Epithelial cell of esophagus (primary cell): ENCODE measurements at places on chromosomes 2 and 18.

DNA sequence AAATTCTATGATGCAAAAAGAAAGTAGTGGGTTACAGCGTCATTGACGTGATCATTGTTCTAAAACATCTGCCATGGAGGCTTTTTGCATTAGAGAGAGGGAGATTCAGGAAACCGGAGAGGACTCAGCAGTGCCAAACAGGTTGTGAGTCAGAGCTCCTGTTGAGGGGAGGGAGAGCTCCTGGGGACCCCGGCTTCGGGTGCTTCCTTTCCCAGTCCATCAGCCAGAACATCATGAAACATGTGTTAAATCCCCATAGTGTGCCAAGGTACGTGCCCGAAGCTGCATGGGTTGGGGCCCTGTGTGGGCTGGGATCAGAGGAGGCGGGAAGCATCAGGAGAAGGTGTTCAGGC is 791 bp upstream of the CYRIA start:
- no peak for DNase-seq

GRCh38 chr18:3454365-3455089 is 4.6 kb downstream of the TGIF1 start:
- peak; percentile 62 for DNase-seq

DNA sequence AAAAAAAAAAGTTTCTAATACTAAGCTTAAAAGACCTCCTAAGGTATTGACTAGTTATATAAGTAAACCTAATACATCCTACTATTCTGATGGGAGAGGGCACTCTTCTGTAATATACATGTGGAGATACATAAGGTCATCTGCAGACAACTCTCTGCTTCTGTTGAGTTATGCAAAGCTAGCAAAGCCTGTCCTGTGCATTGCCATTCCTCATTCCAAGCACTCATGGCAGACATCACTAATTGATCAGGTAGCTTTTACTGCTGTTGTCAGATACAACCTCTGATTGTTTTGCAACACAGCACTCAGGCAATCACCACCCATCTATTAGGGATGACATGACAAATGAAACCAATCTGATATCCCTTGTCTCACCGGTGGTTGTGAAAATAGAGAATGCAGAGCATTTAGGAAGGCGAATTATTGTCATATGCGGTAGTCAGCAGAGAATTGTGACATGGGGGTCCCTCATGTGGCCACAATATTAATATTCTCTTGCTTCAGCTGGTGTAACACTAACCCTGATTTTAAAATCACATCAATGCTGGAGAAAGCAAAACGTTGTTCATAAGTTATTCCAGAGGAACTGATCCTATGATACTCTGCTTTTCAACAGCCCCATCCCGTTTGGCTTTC is 416.5 kb upstream of the GYPC start:
- DNase-seq: no peak

DNA sequence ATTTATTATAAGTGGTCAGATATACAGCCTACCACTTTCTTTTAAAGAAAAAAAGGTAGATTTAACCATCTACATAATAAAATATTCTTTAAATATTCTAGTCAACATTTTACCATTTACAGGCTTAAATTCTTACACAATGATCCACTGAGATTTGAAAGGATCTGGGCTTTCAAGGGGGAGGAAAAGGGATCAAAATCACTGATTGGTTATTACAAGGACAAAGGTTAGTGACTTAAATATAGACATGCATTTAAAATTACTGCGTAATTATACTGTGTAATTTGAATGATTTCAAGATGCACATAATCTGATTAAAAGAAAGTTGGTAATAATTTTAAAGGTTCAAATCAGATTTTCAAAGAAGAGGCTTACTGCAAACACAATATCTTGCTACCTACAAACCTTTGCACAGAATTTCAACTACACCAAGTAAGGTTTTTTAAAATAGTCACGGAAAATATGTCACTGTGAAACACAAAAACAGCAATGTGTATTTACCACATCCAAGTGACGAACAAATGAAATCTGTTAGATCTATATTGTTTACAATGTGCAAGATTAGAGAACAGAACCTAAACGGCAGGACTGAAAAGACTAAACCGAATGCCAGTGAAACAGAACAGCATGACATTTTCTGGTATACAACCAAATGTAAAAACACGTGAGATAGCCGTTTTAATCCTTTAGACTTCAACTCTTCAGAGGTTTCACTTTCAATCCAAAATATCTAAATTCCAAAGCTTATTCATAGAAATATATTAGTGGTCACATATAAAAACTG is 40.8 kb downstream of the RTN4 start:
- DNase-seq: no peak

DNA sequence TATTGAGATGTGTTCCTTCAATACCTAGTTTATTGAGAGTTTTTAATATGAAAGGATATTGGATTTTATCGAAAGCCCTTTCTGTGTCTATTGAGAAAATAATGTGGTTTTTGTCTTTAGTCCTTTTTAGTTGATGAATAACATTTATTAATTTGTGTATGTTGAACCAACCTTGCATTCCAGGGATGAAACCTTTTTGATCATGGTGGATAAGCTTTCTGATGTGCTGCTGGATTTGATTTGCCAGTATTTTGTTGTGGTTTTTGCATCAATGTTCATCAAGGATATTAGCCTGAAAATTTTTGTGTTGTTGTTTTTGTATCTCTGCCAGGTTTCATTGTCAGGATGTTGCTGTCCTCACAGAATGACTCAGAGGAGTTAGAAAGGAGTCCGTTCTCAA is 1710.4 kb downstream of the SUCLG1 start:
- peak; percentile 1 for DNase-seq

DNA sequence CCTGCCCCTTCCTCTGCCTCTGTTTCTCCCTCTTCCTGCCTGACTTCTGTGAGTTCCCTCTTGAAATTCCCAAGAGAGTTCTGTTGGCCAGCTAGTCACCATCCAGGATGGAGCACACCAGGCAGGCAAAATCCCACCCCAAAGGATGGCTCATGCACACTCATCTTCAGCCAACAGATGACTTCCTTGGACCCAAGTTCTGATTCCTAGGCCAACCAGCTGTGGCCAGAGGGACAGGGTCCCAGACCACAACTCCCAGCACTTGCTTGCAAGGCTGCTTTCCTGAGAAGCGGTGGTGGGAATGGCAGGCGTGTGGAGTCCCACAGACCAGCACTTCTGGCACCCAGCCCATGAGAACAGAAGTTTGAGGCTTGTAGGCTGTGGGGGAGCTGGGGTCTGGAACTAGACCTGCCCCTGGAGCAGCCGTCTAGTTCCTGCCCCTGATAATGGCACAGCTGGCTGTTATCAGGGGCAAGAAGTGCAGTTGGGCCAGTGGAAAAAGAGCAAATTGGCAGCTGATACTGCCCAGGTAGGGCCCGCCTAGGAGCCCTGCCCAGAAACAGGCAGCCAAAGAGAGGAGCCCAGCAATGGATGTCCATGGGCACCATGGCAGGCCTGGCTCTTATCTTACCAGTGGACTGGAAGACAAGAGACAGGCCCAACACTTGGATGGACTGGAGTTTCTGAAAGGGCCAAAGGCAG is 56.7 kb downstream of the CYP26B1 start:
- DNase-seq: no peak

DNA sequence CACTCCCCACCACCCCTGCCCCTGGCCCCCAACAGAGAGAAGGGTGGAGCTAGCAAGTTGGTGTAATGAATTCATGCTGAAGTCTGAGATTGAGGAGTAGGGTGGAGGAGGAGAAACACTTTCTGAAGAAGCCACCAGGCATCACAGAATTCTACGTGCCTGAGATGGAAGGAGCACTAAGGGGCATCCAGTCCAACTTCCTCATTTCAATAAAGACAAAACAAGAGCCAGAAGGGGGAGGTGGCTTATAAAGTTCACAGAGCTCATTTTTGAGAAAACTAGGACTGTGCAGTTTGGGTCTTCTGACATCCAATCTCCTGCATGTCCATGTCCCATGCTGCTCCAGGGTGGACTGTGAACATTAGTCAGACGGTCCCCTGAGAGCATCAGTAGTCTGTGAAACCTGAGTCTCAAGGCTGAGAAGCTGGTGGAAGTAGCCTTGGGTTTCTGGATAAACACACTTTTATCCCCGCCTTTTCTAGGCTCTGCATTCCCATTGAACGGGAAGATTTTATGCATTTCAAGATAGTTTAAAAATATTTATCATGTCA is 77.7 kb downstream of the TRIM43 start:
- no peak for DNase-seq

GRCh38 chr18:35689728-35690127 is 108.2 kb downstream of the GALNT1 start:
- DNase-seq: no peak

DNA sequence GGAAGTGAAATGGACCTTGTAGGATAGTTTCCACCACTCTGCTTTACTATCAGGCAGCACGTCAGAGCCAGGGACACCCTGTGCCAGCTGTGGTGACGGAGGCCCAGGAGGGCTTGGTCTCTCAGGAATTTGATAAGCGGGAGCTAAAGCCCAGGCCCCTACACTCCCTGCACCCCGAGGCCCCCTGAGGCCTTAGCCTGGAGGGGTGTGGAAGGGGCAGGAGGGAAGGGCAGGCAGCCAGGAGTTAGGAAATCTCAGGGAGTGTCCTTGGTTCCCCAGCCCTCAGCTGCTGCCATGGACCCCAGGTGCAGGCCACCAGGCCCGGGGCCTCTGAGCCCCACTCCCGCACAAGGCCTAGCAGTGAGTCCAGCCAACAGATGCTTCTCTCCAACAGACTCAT is 38.2 kb downstream of the PDIA6 start:
- no peak for DNase-seq

GRCh38 chr2:69721022-69721421 is 20.9 kb upstream of the ANXA4 start:
- DNase-seq: no peak

DNA sequence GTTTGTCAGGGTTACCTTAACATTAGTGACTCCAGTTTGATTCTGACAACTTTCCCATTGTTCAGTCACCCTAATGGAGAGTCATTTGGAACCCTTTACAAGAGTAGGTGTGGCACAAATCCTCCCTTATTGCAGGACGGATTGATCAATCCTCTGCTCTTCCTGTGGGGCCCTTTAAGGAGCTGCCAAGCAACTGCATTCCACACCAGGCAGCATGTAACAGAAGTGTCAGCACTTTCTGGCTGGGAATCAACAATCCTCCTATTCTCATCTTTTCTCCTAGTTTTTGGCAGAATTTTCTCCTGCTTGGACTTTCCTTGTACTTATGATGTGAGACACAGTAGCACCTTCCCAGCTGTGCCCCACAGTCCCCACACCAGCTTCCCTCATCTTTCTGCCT is 177.8 kb downstream of the ST6GAL2 start:
- peak; percentile 3 for DNase-seq

- no peak for DNase-seq
Observed at GRCh38 chr2:190879474-190880377, 895 bp upstream of the GLS start.

GRCh38 chr2:41197781-41198180 is 745.9 kb upstream of the SLC8A1 start:
- peak; percentile 8 for DNase-seq

DNA sequence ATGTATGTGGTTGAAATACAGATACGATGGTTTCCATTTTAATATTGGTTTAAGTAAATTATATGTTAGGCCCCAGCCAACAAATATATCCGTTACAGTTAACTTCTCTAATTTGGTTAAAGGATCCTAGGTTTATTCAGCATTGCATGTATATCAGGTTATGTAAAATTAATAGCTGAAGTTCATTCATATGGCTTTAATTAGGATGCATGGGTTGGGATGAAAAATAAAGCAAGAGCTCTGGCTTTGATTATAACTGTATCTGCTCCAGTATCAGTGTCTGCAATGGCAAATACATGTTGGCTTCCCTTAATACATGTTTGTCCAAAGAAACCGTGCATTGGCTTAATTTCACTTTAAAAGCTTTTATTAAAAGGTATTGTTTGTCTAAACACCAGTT is 435.7 kb upstream of the SETBP1 start:
- DNase-seq: no peak

- no peak for DNase-seq
Observed at GRCh38 chr2:111157798-111158197, 37.1 kb downstream of the BCL2L11 start.

GRCh38 chr2:149389506-149390167 is 59.2 kb downstream of the LYPD6 start:
- no peak for DNase-seq

GRCh38 chr2:41966920-41967319 is 80.9 kb upstream of the PKDCC start:
- no peak for DNase-seq

- peak; percentile 55 for DNase-seq
Observed at GRCh38 chr18:68660354-68661183, 54.3 kb downstream of the TMX3 start.

GRCh38 chr2:198173242-198173641 is 368.8 kb downstream of the PLCL1 start:
- DNase-seq: no peak

DNA sequence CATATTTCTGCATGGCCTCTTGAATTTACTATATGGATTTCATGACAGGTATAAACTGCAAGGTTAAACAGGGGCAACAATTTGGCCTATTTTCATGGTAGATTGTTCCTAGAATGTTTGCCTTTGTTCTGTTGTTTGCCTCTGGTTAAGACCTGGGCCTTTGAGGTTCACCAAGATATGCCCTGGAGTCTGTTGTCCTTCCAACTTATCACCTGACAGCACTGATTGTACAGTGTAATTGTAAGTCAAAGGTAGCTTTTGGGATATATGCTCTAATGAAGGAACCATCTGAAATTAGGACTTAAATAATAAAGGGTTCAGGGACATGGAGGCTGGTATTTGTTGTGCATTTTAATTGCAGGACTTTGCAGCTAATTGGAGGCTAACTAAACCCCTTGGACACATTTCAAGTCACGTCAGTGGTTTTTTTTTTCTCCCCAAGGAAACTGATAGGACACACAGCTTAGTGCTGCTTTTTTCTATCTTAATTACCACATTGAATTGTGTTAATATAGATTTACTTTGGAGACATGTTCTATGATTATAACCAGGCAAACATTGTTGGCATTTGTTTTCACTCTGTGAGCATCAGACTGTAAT is 771.2 kb upstream of the LINC00305 start:
- DNase-seq: no peak

DNA sequence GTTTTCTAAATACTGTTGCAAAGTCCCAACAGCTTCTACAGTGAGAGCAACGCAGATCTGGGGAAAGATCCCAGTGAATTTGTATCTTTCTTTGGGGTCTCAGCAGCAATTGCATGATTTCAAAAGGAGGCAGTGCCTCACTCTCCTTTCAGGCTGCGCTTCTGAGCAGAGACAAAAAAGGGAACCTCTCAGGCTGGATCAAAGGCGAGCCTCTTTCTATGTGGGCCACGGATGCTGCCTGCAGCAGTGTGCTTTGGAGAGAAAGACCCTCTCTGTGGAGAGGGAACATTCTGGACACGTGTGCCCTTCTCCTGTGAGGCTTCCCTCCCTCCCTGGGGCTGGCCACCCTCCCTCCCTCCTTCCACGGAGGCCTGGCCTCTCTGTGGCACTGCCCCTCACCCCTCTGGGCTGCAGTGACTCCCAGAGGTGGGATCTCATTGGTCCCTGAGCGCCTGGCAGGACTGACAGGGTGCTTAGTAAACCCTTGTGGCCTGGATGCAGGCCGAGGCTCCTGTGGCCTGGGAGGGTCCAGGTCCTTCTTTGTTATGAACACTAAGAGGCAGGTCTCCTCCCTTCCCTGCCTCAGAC is 21.6 kb upstream of the PDIA6 start:
- no peak for DNase-seq

GRCh38 chr2:65739927-65740326 is 307.5 kb upstream of the SPRED2 start:
- no peak for DNase-seq
